Muscle of back (tissue), 13 donors: ENCODE measurements at places on chromosomes 13 and 19. TPM values are rescaled to one million over a fixed set of nuclear protein-coding genes. Genes with fewer than 3 reads are reported as not detected.

DNA sequence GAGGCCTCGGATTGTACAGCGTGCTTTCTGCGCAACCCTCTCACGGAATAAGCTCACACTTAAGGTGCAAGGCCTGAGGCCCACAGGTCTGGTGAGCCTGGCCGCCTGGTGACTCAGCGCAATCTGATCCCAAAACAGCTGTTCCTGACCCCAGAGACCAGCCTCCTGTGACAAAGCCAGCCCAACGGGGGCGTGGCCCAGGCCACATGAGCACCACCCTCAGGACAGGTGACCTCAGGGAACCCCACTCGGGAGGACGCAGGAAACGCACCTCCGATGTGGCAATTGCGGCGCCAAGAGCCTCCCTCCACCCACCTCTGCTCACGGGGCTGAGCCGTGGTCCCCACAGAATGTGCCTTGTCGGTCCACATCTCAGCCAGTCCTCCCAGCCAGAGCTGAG is 26.4 kb downstream of the GRTP1 start:
- no peak for DNase-seq

DNA sequence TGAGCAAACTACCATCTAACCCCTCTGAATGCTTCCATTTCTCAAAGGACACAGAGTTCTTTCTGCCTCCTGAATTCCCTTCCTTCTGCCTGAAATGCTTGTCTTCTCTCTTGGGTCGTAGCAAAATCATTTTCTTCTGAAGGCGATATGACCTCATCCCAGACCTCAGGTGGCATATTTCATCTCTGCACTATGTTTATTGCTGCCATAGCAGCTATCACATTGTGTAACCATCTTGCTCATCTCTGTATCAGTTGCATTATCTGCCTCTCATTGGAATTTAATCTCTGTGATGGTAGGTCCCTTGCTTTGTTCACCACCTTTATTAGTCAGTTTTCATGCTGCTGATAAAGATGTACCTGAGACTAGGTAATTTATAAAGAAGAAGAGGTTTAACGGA is 32.5 kb upstream of the RAP2A start:
- DNase-seq: no peak

GRCh38 chr19:45919678-45920077 is 5.1 kb upstream of the NANOS2 start:
- no peak for DNase-seq

DNA sequence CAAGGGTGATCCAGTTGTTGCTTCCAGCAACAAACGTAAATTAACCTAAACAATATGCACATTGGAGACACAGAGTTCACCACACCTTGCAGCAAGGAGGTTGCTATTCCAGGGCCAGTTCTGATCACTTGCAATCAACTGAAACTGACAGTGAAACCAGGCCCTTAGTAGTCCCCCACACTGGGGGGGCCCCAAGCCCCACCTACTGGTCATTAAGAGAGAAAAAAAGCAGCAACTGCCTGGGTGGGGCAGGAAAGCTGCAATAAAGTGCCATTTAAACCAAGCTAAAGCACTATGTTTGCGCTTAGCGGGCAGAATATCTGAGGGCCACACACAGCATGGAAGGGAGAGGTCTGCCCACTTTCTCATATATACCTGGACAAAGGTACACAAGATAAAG is 51.5 kb downstream of the ATP7B start:
- DNase-seq: no peak

DNA sequence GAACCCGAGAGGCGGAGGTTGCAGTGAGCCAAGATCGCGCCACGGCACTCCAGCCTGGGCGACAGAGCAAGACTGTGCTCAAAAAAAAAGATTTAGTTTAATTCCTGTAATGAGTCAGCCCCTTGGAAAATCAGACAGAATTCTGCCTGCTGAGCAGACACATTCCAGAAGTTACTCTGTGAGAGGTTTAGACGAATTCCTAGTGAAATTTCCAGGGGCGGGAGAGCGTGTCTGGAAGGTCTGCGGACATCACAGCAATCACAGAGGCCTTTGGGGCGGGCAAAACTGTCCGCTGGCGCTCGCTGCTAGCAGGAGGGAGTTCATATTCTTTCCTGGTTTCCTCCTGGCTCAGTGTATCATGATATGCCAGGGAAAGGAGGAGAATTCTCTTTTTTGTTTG is 17.5 kb downstream of the MISP start:
- peak; percentile 66 for DNase-seq

DNA sequence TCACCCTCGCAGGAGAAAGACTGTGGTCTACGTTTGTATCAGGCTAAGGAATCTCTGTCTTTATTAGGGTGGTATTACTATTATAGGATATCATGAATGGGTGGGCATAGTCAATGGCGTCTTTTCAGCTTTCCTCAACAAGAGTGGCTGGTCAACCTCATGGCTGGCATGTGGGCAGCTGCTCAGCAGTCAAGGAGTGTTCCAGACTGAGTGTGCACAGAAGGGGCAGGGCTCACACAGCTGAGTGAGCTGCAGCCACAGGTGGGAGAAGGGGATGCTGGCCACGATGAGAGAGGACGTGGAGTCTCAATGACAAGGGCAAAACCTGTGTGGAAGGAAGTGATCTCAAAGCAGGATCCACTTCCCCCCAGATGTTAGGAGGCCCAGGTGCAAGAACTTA is 54.7 kb downstream of the SLC7A1 start:
- no peak for DNase-seq

GRCh38 chr19:5292822-5293611 is 47.6 kb downstream of the PTPRS start:
- DNase-seq: peak; percentile 66

- DNase-seq: peak; percentile 57
Observed at GRCh38 chr13:106566641-106567473, 1.1 kb downstream of the ARGLU1 start.

- DNase-seq: no peak
Observed at GRCh38 chr19:34597596-34597995, 79.4 kb downstream of the SCGB2B2 start.

DNA sequence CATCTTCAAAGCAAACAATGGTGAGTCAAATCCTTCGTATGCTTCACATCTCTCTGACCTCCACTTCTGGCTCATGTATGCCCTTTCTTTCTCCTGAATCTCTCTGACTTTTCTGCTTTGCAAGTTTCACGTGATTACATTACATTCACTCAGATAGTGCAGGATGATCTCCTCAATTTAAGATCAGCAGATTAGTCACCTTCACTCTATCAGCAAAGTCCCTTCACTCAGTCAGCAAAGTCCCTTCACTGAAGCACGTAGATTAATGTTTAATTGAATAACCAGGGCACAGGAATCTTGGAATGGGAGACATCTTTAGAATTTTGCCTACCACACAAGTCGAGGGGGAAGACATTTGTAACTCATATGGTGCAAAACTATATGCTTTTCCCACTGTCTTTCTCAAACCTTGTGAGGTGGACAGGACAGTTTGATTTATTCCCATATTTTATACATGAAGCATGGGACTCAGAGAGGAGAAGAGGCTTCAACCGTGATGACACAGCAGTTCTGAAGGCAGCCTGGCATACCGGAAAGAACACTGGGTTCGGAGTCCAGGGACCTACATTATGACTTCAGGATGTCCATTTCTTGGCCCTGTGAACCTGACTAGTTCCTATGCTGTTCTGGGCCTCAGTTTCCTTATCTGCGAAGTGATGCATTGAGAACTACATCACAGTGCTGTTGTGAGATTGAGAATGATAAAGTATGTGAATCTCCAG is 23.3 kb downstream of the SIGLECL1 start:
- no peak for DNase-seq

DNA sequence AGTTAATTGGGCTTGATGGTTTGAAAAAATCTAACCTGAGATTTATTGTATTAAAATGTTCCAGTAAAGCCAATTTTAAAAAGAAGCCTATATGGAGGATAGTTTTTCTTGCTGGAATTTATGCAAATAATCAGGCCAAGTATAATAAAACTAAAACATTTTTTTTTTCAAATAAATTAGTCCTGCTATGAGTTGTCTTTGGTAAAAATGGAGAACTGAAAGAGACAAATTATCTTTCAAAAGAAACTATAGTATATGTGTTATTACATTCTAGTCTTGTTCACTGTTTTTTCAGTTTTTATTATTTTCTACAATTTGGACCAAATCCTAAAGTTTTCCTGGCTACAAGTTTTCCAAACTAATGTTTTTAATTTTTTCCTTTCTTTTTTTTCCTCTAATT is 468.9 kb downstream of the UQCRFS1 start:
- no peak for DNase-seq

DNA sequence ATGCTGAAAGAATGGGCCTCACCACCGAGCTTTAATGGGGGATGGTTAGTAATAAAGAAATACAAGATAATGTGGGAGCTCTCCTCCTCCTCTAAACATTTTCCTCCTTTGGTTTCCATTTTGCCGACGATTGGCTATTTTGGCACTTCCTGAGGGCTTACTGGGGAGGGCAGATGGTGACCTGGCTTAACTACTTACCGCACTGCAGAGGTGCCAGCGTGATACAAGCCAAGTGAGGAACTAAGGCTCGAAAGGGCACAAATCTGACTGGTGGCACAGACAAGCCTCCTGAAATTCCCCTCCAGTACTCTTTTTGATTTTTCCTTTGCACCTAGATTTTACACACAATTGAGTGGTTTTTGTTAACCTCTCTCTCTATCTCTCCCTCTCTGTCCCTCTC is 53.3 kb upstream of the RAP2A start:
- DNase-seq: no peak

- no peak for DNase-seq
Observed at GRCh38 chr13:30748717-30749116, 13.4 kb downstream of the ALOX5AP start.

- DNase-seq: no peak
Observed at GRCh38 chr13:110486061-110486715, 75.3 kb downstream of the RAB20 start.

DNA sequence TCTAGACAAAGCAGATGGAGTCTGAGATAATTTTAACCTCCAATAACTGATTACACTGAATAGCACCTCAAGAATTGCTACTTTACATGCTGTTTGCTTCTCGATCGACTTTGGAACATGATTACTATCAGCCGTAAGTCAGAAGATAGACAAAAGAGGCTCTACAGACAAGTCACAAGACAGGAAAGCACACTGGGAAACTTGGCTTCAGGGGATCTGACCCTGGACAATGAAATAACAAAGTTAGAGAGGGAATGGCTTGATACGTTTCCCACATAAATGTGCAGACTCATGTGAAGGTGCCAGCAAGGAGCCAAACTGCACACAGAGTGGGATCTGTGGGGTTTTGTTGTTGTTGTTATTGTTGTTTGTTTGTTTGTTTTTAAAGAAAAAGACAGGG is 28.5 kb downstream of the DCLK1 start:
- no peak for DNase-seq

DNA sequence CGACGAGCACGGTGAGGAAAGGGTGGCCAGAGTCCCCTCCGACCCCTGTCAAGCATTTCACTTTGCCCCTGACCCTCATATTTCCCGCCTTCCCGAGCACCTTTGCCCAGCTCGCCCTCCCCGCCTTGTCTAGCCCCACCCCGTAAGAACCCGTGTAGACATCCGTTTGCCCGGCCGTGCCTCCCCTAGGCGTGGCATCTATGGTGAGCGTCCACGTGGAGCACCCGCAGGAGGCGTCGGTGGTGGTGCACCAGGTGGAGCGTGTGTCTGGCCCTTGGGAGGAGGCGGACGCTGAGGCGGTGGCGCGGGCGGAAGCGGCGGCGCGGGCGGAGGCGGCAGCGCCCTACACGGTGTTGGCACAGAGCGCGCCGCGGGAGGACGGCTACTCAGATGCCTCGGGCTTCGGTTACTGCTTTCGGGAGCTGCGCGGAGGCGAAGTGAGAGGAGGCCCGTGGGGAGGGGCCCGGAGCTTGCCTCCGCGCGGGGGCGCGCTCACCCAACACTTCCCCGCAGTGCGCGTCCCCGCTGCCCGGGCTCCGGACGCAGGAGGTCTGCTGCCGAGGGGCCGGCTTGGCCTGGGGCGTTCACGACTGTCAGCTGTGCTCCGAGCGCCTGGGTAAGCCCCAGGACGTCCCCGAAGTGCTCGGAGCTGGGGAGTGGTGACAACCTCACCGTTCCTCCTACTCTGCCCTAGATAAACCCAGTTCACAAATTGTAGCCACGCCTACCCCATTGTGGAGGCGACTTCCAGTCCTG is 4.2 kb downstream of the LTBP4 start:
- DNase-seq: no peak

- peak; percentile 93 for DNase-seq
Observed at GRCh38 chr19:7159105-7159933, 89.8 kb downstream of the ZNF557 start.

DNA sequence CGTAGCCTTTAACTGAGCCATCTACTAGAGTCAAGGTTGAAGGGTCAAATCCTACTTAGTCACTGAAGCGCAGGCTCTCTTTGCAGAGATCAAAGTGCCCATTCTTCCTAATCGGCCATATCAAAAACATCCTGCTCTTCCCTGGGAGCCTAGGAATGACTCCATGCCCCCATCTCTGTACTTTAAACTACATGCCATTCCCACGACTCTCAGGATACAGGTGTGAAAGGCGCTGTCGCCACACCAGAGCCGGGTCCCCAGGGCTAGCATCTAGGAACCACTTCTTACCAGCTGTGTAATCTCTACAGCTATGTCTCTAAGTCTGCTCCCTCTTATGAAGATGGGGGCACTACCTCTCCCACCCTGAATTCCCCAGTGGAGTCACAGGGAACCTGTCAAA is 22.3 kb downstream of the IRS2 start:
- DNase-seq: no peak

GRCh38 chr19:16051254-16052025 is 24.9 kb upstream of the TPM4 start:
- DNase-seq: no peak

GRCh38 chr19:37114001-37114400 is 35.8 kb downstream of the ZNF420 start:
- DNase-seq: no peak

DNA sequence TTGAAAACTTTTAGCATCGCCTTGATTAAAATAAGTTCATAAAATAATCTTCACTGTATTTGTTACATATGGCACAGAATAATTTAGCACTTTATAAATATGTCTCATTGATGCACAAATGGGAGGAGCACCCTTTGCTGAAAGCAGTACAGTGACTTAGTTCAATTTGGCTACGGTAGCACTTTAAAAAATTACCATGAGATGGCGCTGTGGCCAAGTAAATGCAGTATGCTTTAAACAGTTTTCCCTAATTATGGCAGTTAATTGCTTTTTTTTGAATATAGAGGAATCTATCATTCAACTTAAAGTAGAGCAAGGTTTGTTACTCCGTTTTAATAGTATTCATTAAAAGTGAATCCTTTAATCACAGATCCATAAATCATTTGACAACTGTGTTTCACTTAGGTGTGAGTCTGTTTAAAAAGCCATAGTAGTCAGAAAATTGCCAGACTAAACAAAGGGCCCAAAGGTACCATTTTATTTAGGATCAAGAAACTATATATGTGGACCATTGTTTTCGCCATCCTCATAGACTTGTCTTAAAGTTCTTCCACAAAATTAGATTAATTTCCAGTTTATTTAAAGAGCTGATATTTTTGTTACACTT is 34.7 kb upstream of the ESD start:
- DNase-seq: peak; percentile 37

The COMP gene
- polyA plus RNA-seq: 10.6 TPM

The SYT5 gene
- 0.07 TPM for polyA plus RNA-seq

The PTPRH gene
- polyA plus RNA-seq: 0.71 TPM

The TJP3 gene
- polyA plus RNA-seq: 0.44 TPM

The NCAN gene
- polyA plus RNA-seq: 0.04 TPM

The MISP gene
- 0.05 TPM for polyA plus RNA-seq

The CLEC17A gene
- polyA plus RNA-seq: 0.13 TPM

The TRPM4 gene
- polyA plus RNA-seq: 25.4 TPM
